ENCODE measurements at places on chromosomes 7 and 10. TPM values are rescaled to one million over a fixed set of nuclear protein-coding genes. Genes with fewer than 3 reads are reported as not detected.

Gene PLXDC2
- 0.16 TPM for total RNA-seq

Gene EXOSC1
- 72.2 TPM for total RNA-seq

Gene ATG9B
- 6.7 TPM for total RNA-seq

Gene COL13A1
- not detected for total RNA-seq

Gene WDR86
- total RNA-seq = 0.37 TPM

Gene PNLIP
- 1.8 TPM for total RNA-seq

Gene STOX1
- 0.94 TPM for total RNA-seq

Gene SPDYE11
- total RNA-seq = not detected

Gene SH2D4B
- total RNA-seq = 0.20 TPM

Gene IDI2
- not detected for total RNA-seq

Gene EPC1
- 46.0 TPM for total RNA-seq

Gene ZNF488
- not detected for total RNA-seq

Gene TUBAL3
- not detected for total RNA-seq

Gene RET
- 0.13 TPM for total RNA-seq

Gene PLXNA4
- total RNA-seq = 0.08 TPM

Gene NUTM2D
- total RNA-seq = 1.4 TPM

Gene BTBD16
- total RNA-seq = not detected

Gene FBXL13
- total RNA-seq = 0.96 TPM

Gene DOCK4
- total RNA-seq = 2.1 TPM

Gene CRHR2
- total RNA-seq = not detected

Gene CYTH3
- total RNA-seq = 4.6 TPM

Gene CNNM1
- total RNA-seq = 0.60 TPM

Gene RBP3
- total RNA-seq = not detected

Gene EPHB6
- 6.7 TPM for total RNA-seq

Gene PCBD1
- 27.9 TPM for total RNA-seq

Gene HYAL4
- not detected for total RNA-seq

Gene SFTPA1
- 3.1 TPM for total RNA-seq

Gene GLI3
- 0.24 TPM for total RNA-seq

Gene PLAC9
- not detected for total RNA-seq

Gene RBP4
- 0.98 TPM for total RNA-seq

Gene GPR15LG
- total RNA-seq = not detected

Gene HHEX
- 1.0 TPM for total RNA-seq

Gene TMEM273
- 96.4 TPM for total RNA-seq

Gene OR2A12
- total RNA-seq = not detected

Gene SPDYE5
- not detected for total RNA-seq

Gene INMT
- 0.08 TPM for total RNA-seq

Gene RSPH10B2
- total RNA-seq = 0.35 TPM

Gene SLC16A9
- 1.1 TPM for total RNA-seq

Gene HOXA2
- not detected for total RNA-seq

Gene ZNF853
- 3.0 TPM for total RNA-seq

Gene PAX4
- not detected for total RNA-seq

Gene ATP6V0E2
- 43.2 TPM for total RNA-seq
